Suppressor macrophage (primary cell): ENCODE measurements at places on chromosomes 7 and 10.
A peak's percentile ranks its signal among the peaks of the same experiment; 100 is the strongest.

DNA sequence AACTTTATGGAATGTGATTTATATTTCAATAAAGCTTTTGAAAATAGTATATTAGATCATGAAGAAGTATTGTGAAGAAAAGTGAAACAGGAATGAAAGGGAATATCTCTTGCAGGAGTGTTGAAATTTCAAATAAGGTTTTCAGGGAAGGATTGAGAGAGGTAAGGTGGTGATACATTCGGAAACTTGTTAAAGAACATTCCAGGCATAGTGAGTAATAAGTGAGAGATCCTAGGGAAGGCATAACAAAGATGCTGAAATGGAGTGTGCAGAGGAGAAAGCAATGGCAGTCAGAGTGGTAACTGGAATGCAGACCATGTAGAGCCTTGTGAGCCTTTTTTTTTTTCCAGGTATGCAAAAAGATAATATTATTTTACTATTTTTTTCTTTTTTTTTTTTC is 4.1 kb downstream of the OR9A4 start:
- DNase-seq = no peak

GRCh38 chr10:80266513-80266863 is 23.0 kb downstream of the MAT1A start:
- no peak for DNase-seq

DNA sequence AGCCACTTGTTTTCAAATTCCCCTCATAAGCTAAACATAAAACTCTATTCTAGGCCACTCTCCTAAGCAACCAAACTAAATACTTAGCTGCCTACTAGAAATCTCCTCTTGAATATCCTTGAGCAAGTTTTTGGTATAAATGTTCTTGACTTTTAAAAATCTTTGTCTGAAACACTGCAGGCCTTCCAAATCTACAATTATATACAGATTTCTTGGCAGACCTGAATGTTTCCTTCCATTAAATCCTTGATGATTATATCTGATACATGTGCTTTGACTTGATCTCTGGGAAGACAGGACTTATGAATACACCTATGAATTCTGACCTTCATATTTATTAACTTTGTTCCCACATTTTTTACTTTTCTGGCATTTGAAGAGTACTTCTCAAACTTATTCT is 314.5 kb downstream of the CACNA2D1 start:
- no peak for DNase-seq

- no peak for DNase-seq
Observed at GRCh38 chr10:29022513-29022912, 266.4 kb upstream of the LYZL1 start.

GRCh38 chr7:22189741-22190140 is 167.2 kb downstream of the RAPGEF5 start:
- no peak for DNase-seq

- no peak for DNase-seq
Observed at GRCh38 chr10:45640049-45640448, 32.5 kb downstream of the ZFAND4 start.

GRCh38 chr7:44065431-44066110 is at the start of gene PGAM2:
TSS of gene PGAM2 (minus strand) at chr7:44065567. CDS start at chr7:44065529, 38 bp downstream.
- peak; percentile 31 for DNase-seq

DNA sequence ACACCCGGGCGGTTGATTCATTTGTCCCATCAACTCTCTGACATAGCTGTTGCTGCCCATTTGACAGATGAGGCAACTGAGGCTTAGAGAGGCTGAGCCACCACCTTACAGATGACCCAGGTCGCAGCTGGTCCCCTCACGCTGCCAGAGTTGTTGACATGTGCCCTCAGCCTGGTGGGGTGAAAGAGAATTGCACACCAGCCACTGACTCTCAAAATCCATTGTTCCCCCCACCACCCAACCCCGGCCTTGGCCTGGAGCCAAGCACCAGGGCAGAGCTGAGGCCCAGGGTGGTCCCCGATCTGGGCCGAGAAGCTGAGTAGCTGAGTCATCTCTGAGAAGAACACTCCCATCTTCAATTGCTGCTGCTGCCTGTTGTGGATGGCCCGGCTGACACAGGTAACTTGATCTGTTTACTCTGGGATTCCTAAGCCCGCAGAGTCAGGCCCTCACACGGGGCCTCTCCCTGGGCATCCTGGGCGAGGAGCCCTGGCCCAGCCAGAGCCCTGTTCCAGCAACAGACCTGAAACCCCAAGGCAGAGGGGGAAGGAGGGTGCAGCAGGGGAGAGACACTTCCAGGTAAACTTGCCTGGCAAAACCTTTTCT is 27.5 kb downstream of the PVRIG start:
- DNase-seq = no peak

DNA sequence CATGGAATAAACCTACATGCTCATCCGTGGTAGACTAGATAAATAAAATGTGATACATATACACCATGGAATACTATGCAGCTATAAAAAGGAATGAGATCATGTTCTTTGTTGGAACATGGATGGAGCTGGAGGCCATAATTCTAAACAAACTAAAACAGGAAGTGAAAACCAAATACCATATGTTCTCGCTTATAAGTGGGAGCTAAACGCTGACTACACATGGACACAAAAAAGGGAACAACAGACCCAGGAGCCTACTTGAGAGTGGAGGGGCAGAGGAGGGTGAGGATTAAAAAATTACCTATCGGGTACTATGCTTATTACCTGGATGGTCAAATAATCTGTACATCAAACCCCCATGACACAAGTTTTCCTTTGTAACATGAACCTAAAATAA is 68.7 kb upstream of the SEC61G start:
- no peak for DNase-seq

- DNase-seq = peak; percentile 13
Observed at GRCh38 chr10:29257106-29257783, 31.6 kb upstream of the LYZL1 start.

GRCh38 chr7:21107101-21107500 is 320.4 kb upstream of the SP8 start:
- DNase-seq = no peak
